Effector CD4-positive, alpha-beta T cell (primary cell): ENCODE measurements at places on chromosomes 2 and 18.
A peak's percentile ranks its signal among the peaks of the same experiment; 100 is the strongest.

DNA sequence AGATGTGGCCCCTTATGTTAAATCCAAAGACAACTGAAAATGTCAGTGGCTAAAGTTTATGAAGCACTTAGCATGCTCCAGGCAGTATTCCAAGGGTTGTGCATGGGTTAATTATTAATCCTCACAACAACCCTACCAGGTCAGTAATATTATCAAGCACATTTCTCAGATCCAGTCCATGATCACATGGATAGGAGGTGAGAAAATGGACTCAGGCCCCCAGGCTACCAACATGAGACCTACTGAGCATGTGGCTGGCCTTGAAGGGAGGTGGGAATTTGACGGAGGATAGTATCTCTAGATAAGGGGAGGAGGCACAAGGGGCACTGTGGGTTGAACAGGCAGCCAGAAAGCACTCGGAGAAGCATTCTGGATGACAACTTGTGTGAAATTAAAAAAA is 412.0 kb downstream of the MEIS1 start:
- no peak for DNase-seq

DNA sequence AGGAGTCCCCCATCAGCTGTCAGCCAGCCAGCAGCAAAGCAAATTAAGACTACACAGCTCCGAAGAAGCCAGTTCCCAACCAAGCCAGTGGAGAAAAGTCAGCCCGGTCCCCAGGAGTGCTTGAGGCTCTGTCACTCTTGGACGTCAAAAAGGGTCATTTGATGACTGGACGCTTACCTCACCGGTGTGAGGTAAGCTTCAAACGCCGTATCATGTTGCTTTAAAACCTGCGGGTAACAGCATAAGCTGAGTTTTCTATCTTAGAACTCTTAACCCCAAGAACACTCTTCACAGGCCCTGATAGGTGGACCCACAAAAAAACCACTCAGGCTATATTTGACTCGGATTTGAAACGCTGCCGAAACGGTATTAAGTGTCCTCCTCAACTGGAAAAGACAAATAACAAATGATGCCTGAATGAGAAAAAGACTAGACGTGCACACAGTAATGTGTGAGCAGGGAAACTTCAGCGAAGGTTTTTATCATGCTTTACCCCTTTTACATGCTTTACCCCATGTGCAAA is 682 bp upstream of the LNPK start:
- no peak for DNase-seq

DNA sequence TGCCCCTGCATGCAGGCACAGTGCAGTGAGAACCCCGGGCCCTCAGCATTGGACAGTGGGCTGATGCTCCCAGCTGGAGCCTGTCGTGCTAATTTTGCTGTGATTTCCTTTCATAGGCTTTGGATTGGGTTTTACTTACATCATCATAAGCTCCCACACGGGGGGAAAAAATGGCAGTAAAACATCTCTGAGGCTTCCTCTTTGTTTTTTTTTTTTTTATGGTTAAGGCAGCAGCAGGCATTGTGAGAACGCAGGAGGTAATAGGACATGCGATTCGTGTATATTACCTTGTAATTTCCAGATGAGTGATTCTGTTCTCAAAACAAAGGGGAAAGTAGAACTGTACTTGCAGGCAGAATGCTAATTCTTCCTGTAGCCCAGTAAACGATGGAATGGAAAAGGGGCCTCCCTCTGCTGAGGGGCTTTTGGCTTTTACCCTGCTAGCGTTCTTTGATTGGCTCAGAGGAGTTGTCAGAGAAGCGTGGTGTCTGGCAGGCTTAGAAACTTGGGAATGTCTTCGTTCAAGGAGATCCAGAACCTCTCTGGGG is 89.7 kb downstream of the NPAS2 start:
- no peak for DNase-seq

GRCh38 chr2:63590626-63591408 is 2.1 kb downstream of the MDH1 start:
- DNase-seq, result no peak

DNA sequence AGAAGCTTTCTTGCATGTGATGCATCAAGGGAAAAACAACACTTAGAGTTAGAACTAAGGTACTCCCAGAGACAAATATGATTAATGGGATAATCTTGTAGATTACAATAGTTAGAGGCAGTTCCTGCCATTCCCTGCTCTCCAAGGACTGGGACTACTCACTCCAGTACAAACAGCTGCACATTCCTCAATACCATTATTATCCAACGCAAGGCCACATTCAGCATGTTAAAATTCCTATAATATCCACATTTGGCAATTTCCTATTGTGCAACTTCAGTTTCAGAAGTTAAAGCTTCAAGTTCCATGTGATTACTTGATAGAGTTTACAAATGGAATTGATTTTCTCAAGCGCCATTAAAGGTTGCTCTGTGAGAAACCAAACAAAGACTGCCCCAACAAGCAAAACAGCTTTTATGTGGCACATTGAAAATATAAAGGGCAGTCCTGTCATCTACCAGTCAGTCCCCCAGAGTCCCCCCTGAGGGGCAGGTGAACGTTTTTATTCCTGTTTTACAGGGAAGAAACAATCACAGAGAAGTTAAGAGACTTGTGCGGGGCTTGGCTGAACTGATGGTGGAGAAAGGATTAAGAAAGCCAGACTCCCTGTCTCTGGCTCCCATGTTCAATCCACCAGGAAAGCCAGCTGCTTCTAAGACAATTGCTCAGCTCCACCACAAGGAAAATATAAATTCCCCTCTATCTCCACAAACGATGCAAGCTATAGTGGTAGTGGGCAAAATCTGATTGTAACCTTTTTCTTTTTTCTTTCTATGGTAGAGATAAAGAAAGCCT is 72.6 kb downstream of the TXNL1 start:
- no peak for DNase-seq

DNA sequence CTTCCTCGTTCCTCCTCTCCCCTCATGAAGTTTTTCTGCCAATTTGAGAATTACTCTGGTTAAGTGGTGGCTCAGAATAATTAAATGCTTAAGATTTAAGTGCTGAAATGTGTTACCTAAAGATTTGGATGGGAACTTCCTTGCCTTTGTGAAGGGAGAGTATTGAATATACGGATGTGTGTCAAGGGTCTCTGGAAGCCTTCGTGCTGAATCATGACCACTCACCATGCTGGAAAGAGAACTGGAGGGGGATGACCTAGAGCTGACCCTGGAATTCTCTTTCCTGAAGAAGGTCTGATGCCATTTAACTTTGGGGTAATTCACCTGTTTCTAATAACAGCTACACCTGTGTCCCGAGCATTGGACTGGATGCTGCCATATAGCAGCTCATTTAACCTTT is 2.2 kb downstream of the MOCOS start:
- DNase-seq, result no peak

DNA sequence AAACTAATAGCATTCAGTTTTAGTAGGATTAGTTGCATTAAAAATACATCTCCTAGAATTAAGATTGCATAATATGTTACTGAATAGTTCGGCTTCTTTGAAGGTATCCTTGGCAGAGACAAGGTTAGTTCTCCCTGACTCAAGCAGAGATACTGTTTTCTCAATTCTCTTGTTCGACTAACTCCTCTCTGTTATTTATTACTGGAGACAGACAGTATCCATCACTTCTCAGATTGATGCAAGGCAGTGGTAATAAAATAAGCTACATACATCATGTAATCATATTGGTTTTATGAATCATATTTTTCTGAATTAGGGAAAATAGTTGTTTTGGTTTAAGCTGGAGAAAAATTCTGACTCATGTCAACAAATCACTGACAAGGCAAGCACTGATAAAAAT is 134.8 kb downstream of the SLC8A1 start:
- DNase-seq, result no peak

GRCh38 chr18:75141166-75141565 is 67.8 kb downstream of the PTGR3 start:
- no peak for DNase-seq

GRCh38 chr18:42392416-42392815 is 437.4 kb downstream of the PIK3C3 start:
- DNase-seq, result no peak

- no peak for DNase-seq
Observed at GRCh38 chr18:12461326-12461725, 53.6 kb downstream of the PRELID3A start.

GRCh38 chr2:218834685-218835084 is 3.1 kb upstream of the PRKAG3 start:
- DNase-seq, result no peak

- DNase-seq, result no peak
Observed at GRCh38 chr2:33917252-33917651, 318.2 kb upstream of the FAM98A start.

- DNase-seq, result peak; percentile 70
Observed at GRCh38 chr2:105802587-105802986, 57.9 kb downstream of the NCK2 start.

GRCh38 chr2:147888680-147889079 is 43.9 kb downstream of the ACVR2A start:
- no peak for DNase-seq

GRCh38 chr2:155391613-155392130 is 693.2 kb downstream of the KCNJ3 start:
- no peak for DNase-seq

DNA sequence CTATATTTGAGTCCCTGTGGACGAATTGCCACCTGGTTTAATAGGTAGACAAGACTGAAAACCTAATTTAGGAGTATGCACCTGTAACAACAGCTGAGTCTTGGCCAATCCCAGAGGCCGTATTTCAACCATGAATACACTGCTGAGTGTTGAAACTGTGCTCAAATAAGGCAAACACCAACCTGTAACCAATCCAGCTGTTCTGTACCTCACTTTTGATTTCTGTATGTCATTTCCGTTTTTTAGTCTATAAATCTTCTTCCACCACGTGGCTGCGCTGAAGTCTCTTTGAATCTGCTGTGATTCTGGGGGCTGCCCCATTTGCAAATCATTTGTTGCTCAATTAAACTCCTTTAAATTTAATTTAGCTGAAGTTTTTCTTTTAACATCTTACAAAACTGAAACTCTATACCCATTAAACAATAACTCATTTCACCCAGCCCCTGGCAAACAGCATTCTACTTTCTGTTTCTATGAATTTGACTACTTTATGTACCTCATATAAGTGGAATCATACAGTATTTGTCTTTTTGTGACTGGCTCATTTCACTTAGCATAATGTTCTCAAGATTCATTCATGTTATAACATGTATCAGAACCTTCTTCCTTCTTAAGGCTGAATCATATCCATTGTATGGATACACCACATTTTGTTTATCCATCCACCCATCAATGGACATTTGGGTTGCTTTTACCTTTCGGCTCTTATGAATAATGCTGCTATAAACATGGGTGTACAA is 7.5 kb upstream of the YPEL5 start:
- no peak for DNase-seq

DNA sequence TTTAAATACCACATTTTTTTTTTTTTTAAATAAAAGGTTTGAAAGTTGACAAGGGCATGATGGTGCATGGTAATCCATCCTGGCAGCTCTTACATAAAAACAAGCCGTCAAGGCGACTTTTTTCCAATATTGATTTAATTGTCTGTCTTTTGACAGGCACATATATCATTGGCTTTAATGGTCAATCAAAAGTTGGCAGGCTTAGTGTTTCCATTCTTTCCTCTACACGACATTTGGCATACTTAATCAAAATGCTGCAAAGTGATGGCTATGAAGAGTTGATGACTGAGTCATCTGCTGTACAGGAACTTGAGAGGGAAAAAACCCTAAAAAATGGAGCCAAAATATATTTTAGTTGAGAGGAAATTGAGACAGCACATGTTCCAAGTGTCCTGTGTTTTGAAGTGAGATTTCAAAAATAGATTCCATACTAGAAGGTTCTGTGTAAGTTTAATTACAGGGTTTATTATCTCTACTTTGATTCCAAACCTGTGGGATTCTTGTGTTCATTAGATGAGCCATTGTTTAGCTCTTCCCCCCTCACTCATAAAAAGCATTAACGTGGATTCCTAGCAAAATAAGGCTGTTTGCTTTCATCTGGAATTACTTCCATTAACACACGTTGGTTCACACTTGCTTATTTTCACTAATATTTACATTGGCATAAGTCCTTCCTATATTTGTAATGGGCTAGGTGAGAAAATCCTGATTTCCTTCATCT is 3.2 kb downstream of the TSHZ1 start:
- no peak for DNase-seq

GRCh38 chr2:127490283-127490682 is 36.0 kb downstream of the IWS1 start:
- no peak for DNase-seq

GRCh38 chr18:79616651-79617510 is 62.7 kb upstream of the CTDP1 start:
- DNase-seq, result no peak
